CD4-positive, alpha-beta T cell treated with Interleukin-6 for 4 hours (primary cell): ENCODE measurements at places on chromosomes 12 and 14.

- DNase-seq, result no peak
Observed at GRCh38 chr14:23380197-23380914, 3.5 kb downstream of the CMTM5 start.

- DNase-seq, result no peak
Observed at GRCh38 chr14:68681256-68682011, 111.4 kb downstream of the ZFP36L1 start.

GRCh38 chr14:69326611-69327010, 66.7 kb downstream of the GALNT16 start:
- no peak for DNase-seq

DNA sequence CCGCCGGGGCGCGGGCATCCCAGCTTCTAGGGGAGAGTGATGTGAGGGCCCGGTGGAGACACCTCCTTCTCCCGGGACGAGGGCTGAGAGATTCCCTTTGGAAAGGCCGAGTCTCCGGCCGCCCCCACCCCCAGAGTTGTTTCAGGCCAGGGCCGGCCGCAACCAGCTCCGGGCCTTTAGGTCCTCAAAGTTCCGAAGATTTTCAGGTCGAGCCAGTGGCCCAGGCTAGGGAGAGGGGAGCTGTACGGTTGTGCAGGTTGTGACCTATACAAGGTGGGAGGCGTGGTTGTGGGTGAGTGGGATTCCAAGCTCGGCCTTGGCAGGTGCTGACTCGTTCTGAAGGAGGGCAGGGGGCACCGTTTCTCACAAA, 18.4 kb upstream of the ANKRD33 start:
- no peak for DNase-seq

- no peak for DNase-seq
Observed at GRCh38 chr12:131606218-131606901, 104.5 kb upstream of the SFSWAP start.

DNA sequence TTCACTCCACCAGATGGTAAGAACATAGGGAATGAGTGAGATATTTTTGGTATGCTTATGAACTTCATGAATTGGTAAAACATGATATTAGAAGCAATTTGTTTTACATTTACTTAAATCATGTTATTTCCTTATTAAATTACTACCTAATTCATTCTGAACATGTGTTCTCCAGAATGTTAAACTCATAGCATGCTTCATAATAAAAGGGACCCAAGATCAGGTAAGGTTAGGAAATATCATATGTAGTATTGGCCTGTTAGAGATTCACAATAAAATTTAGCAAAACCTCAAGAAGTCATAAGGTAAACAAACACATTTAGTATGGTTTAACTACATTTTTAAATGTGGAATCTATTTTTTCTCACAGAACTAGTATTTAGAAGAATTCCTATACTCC, 28.2 kb downstream of the PTPRQ start:
- DNase-seq, result no peak

DNA sequence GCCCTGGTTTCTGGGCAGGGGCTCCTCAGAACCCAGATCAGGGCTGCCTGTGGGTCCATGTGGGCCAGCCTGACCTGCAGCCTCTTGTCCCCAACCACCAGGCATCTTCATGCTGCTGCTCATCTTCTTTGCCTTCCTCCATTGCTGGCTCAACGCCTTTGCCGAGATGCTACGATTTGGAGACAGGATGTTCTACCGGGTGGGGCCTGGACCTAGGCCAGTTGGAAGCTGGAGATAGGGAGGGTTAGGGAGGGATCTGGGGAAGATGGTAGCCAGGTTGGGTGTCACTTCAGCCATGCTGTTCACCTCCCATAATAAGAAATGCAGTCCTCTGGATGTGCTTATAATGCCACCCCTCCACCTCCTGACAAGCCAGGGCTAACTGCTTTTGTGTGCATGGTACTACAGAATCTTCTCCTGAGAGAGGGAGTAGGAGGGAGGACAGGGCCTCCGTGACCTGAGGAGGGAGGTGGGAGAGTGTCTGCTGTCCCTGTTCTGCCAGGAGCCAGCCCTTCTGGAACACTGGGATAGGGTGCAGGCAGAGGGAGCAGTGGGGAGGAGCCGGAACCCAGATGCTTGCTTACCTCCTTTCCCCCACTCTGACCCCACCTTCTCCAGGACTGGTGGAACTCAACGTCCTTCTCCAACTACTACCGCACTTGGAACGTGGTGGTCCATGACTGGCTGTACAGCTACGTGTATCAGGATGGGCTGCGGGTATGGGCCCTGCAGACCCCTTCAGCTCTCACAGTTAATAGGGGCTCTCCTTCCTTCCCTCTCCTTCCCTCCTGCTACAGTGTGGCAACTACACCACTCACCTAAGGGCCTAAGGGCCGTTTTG, 17.6 kb downstream of the SOAT2 start:
- DNase-seq, result no peak

- no peak for DNase-seq
Observed at GRCh38 chr12:83128540-83128939, 441.8 kb downstream of the TMTC2 start.

DNA sequence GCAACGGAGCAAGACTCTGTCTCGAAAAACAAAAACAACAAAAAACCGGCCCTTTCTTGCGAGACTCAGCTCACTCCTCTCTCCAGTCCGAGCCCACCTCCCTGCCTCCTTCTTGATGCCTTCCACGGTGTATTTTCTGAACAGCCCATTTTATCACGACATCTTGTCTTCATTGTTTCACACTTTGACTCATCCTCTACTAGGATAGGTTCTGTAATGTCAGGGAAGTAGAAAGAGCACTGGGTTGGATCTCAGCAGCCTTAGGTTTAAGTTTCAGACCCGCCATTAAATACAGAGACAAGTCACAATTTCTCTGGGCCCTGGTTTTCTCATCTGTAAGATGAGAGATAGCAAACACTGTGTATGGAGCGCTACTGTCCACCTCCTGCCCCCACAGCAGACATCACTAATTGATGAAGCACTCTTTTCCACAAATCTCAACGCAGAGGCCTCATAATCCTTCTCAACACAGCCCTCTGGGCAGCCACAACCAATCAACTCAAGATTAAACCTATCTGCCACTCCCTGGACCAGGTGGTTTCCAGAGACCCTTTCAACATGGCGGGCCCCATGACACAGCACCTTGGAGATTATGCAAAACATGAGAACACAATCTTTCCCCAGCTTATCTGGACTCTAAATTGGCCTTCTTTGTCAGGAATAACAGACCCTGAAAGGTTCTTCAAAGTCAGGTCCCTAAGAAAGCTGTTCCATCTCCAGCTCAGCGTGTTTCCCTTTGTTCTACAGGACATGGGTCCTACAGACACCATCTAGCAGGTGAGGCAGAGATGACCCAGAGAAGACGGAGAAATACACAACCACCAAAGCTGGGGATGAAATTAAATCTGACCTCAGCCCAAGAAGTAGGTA, 35.6 kb downstream of the CCDC88C start:
- DNase-seq, result no peak

GRCh38 chr14:69133206-69134125, 19.5 kb downstream of the DCAF5 start:
- no peak for DNase-seq

GRCh38 chr12:59088673-59089072, 168.4 kb upstream of the LRIG3 start:
- DNase-seq, result no peak

DNA sequence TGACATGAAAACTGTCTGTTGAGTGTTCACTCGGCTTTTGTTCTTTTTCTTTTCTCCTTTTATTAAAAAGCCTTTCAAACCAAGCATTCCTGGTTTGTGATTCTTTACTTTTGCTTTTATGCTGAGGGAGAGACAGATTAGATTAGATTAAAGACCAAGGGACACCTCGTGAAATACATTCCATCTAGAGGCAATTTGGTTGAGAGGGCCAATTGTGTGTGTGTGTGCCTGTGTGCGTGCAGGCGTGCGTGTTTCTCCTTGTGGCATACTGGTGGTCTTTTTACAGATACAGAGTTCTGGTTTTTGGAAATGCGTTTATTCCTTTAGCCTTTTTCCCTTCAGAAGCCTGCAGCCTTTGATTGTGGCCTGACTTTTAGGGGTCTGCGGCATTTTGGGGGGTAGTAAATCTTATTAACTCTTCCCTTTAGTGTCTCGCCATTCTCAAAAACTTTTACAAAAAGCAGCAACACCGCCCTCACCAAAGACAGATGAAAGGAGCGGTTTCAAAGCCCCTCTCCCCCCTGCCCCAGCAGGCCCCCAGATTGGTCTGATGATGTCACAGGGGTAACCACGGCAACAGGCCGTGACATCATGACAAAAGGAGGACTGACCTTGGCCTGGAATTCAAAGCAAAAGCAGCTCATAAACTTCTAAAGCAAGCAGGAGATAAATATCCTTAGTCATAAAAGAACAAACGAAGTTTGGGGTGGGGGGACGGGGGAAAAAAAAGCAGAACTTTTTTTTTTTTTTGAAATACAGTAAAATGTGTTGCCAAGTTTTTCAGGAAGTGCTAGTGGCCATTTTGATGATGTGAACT, 84.1 kb upstream of the TBX3 start:
- DNase-seq, result no peak

GRCh38 chr12:75650100-75650499, 138.7 kb upstream of the KRR1 start:
- no peak for DNase-seq

DNA sequence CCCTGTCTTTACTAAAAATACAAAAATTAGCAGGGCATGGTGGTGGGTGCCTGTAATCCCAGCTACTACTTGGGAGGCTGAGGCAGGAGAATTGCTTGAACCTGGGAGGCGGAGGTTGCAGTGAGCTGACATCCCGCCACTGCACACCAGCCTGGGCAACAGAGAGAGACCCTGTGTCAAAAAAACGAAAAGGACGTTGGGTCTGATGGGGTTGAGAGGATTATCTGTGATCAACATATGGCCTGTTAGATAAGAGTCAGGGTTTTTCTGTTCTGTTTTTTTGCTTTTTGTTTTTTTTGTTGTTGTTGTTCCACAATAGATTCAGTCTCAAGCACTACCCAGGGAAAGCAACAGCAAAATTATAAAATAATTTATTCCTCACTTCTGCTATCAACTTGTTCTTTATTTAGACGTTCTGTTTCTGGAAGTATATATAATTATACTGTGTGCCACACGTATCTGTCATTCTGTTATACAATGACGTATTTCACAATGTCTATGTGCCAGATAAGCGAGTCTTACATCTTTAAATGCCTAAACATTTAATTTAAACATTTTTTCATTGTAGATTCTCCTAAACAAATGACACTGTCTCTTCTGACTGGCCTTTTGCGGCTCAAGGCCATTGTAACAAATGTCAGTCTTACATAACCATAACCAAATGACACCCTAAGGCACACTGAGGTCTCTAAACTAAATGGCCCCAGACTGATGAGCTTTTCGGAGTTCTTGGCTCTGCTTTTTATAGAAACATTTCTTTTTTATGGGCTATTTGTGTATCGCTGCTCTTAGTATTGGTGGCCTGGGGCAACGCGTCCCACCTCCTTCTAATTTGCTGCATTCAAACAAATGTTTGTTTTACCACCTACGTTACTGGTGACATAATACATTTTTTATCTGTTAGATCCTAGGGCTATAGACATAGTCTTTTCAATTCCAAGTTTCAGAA, 7.2 kb upstream of the P2RX4 start:
- no peak for DNase-seq

DNA sequence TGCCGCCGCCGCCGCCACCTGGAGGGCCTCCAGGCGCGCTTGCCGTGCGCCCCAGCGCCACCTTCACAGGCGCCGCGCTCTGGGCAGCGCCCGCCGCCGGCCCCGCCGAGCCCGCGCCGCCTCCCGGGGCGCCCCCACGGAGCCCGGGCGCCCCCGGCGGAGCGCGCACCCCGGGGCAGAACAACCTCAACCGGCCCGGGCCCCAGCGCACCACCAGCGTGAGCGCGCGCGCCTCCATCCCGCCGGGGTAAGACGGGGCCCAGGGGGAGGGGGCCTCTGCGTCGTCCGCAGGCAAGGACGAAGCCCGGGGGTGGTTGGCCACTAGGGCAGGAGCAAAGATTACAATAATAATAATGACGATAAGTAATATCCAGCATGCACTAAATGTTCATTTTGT, 21.3 kb downstream of the DTX1 start:
- no peak for DNase-seq

DNA sequence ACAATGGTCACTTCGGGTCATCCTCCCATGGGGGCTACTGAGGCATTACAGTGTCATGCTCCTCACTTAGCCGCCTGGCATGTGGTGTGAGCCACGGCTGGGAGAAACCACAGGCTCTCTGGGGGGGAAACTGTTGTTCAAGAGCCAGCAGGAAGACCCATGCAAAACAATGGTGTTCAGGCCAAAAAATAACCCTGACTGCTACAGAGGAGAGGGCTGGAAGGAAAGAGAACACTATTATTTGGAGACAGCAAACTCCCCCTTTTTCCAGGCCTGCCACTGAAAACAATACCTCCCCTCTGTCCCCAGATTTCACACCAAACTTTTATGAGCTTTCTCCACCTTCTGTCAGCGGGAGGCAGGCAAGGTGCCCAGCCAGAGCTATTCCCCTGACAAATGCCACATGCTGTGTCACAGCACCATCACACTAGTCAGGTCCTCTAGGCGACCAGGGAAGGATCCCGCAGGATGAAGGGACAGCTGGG, 83.7 kb downstream of the CHGA start:
- DNase-seq, result no peak

- no peak for DNase-seq
Observed at GRCh38 chr12:6551496-6552139, 4.2 kb downstream of the IFFO1 start.

GRCh38 chr14:88856786-88857366, 32.4 kb downstream of the TTC8 start:
- no peak for DNase-seq

- DNase-seq, result no peak
Observed at GRCh38 chr12:42180990-42181596, 36.4 kb upstream of the GXYLT1 start.

DNA sequence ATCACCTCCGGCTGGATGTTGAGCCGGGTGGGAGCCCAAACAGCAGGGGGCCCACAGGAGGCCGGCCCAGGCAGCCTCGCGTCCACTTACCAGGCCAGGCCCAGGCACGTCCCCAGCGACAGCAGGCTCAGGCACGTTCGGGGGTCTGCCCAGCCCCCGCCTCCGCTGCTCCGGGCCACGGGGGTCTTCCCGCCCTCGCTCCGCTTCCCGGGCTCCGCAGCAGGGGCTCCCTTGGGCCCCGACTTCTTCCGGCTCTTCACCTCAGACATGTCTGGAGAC, 216 bp downstream of the IKBIP start:
- no peak for DNase-seq

- peak; percentile 64 for DNase-seq
Observed at GRCh38 chr12:123916729-123917128, 55.9 kb downstream of the CCDC92 start.

- no peak for DNase-seq
Observed at GRCh38 chr14:99325016-99325415, 53.0 kb upstream of the BCL11B start.

- no peak for DNase-seq
Observed at GRCh38 chr14:32249780-32250179, 46.7 kb upstream of the RNU6-8 start.
